ENCODE measurements at places on chromosomes 5 and 9.

DNA sequence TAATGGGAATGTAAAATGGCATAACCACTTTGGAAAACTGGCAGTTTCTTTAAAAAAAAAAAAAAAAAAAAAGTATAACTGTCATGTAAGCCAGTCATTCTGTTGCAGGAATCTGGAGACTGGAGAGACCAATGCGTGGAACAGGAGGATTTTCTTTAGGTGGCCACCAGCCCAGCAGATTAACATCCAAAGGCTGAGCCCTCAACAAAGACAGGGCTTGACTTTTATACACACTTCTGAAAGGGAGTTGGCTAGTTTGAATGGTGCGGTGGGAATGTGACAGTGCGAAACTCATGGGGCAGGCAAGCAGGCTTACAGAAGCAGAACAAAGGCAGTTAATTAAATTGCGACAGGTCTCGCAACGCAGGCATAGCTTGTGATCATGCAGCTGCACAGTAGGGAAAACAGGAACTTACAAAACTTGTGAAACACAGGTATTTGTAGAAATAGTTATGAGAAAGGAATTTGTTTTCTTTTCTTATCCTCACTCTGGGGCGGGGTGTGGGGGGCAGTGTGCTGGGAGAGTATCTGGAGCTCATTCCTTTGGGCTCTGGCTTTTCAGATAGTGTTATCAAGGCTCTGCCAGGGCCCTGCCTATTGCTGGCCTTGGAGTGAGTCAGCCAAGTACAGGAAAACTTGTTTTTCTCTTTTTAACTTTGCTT lies 12.0 kb downstream of the UIMC1 start:
- no peak for DNase-seq

GRCh38 chr5:55308254-55308836 lies 556 bp downstream of the MTREX start:
- peak; percentile 39 for DNase-seq

GRCh38 chr9:83655433-83655832 lies 32.5 kb downstream of the IDNK start:
- no peak for DNase-seq

- DNase-seq, result no peak
Measured at GRCh38 chr9:21933865-21934264, 60.3 kb downstream of the CDKN2A start.

GRCh38 chr5:53170746-53171349 lies 61.3 kb upstream of the MOCS2 start:
- DNase-seq, result peak; percentile 35

DNA sequence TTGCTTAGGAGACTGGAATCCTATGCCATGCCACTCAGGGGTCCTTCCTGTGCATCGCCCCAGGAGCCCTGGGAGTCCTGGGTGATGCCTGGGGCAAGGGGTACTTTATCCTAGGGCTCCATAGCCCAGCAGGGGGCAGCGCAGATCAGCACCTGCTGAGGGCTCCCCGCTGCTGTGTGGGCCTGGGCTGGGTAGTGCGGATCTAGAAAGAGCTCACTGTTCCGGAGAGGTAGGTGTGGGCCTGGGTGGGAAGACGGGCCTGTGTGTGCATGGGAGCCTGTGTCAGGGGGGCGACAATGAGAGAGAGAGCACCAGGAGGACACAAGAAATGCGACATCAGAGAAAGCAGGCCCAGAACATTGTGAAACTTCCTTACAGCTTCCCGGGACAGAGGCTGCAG lies 11.4 kb upstream of the DAB2IP start:
- DNase-seq, result peak; percentile 79

- DNase-seq, result peak; percentile 29
Measured at GRCh38 chr5:122965111-122965510, 71.4 kb downstream of the PPIC start.

- no peak for DNase-seq
Measured at GRCh38 chr5:31378838-31379237, 153.1 kb downstream of the DROSHA start.

- DNase-seq, result no peak
Measured at GRCh38 chr5:144378681-144379080, 208.0 kb downstream of the KCTD16 start.

DNA sequence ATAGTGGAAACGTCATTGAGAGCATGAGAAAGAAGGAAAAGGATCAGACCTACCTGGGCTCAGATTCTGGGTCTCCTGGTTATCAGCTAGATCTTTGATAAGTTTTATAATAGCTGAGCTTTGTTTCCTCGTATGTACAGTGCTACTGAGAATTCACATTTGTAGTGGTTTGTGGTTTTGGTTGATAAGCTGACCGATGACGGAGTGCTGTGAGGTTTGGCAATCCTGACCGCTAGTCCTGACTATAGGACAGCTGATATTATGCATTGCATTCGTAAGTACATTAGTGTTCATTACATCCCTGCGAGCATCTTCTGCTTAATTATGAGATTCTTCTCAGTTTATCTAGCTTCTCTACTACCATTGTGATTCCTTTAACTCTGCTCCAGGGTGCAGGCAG lies 190.7 kb upstream of the SLC27A6 start:
- DNase-seq, result no peak

GRCh38 chr9:110997847-110998246 lies 40.4 kb downstream of the LPAR1 start:
- no peak for DNase-seq

DNA sequence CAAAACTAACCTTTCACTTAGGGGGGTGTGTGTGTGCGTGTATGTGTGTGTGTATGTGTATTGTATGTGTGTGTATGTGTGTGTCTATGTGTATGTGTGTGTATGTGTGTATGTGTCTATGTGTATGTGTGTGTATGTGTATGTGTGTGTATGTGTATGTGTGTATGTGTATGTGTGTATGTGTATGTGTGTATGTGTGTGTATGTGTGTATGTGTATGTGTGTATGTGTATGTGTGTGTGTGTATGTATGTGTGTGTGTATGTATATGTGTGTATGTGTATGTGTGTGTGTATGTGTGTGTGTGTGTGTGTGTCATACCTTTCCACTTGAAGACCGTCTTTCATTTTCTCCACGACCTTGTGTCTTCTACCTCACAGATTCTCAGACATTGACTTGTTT lies 20.8 kb upstream of the FLT4 start:
- no peak for DNase-seq

GRCh38 chr9:133737071-133737773 lies 930 bp downstream of the SARDH start:
- DNase-seq, result no peak

- DNase-seq, result no peak
Measured at GRCh38 chr9:95206143-95206542, 111.4 kb downstream of the FANCC start.

DNA sequence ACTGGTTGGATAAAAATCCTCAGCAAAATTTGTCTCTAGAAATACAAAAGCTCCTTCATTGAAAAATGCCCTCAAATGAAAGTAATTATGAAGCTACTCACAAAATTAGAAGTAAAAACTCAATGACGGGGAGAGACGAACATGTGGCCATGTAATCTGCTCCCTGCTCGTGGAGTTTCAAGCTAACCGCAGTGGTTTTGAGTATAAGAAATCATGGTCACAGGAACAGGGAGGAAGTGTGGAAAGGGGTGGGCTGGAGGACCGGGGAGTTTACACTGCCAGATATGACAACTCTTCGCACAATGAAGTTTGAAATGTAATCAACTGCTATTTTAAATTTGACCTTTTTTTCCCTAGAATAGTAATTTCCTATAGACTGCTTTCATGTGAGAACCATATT lies 765.4 kb upstream of the DMAC1 start:
- DNase-seq, result no peak

GRCh38 chr9:71816916-71817451 lies 48.7 kb upstream of the CEMIP2 start:
- peak; percentile 43 for DNase-seq

DNA sequence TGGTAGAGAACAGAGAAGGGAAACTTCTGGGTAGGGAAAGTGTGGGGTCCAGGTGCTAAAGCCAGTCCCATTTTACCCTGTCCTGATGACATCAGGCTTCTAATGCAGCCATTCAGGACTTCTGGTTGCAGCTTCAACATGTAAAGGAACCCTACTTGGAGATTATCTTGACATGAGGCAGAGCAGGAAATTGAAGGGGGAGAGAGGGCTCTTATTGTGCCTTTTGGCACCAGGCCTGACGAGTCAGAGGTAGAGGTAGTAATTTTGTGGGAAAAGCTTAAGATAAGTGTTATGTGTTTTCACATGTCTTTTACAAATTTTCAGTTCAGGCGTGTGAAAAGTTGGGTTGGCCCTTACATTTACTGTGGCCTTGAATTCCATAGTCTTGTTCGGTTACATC lies 102.4 kb upstream of the APC start:
- DNase-seq, result no peak

- no peak for DNase-seq
Measured at GRCh38 chr5:394671-395155, 48.3 kb upstream of the EXOC3 start.

- DNase-seq, result no peak
Measured at GRCh38 chr9:84846906-84847305, 177.4 kb downstream of the NTRK2 start.

DNA sequence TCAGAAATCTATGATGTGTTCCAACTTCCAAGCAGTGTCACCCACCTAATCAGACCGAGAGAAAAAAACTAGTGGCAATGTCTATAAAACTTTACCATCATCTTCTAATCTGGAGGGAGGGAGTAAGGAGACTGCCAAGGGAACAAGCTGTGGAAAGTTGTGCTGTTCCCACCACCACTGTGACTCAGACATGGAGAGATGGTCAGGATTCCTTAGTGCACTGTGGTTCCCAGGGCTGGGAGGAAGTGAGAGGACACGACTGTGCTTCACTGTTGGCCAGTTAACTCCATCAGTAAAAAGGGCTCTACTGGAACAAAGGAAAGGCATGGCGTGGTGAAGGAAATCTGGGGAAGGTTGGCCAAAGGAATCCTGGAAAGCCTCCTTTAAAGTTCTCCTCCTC lies 18.8 kb downstream of the TICAM2 start:
- DNase-seq, result no peak

DNA sequence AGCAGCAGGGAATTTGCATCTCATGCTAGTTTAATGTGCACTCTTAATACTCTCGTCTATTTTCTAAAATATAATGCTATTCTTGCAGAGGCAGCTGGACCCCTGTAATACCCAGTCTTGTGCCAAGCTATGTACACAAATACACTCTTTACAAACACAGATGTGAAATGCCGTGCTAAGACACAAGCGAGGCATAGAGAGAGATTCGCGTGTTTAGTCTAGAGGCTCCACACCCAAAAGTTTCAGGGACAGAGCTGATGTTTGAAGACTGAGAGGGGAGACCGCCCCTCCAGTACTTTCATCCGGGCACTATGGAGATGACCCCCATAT lies 1.2 kb downstream of the DPYSL3 start:
- DNase-seq, result peak; percentile 10

DNA sequence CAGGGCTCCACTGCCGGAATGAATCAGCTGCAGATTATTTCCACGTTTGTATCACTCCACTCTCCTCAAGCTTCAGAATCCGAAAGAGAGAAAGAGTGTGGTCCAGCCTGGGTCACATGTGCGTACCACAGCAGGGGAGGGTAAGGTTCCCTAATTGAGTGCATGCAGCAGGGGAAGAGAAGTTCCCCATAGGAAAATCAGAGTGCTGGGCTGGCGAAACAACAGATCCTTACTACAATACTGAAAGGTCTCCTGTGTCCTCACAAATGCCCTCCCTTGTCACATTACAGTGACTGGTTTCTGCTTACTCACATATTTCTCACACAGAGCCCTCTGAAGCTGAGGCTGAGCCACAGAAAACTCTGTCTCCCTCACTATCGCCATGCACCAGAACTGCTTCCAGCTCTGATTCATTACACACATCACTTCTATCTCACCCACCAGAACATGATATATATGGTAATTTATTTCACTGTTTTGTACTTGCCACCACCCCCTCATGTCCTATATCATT lies 532.2 kb upstream of the TUSC1 start:
- DNase-seq, result no peak

DNA sequence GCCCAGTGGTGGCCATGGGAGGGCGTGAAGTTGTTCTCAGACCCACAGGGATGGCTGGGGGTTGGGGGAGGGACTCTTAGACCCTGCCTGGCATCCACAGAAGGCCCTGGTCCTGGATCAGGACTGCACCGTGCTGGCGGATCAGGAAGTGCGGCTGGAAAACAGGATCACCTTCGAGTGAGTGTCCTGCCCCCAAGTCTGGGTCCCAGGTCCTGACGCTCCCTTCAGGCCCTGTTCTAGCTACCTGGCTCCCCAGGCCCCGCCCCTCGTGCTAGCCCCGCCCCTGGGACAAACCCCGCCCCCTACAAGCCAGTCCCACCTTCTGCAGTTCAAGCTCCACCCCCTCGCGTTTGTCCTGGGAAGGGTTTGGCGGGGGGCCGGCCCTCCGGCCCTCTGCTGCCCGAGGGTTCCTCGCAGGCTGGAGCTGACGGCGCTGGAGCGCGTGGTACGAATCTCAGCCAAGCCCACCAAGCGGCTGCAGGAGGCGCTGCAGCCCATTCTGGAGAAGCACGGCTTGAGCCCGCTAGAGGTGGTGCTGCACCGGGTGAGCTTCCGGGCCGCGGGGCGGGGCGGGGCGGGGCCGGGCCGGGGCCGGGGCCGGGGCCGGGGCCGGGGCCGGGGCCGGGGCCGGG lies 12.9 kb downstream of the RGS14 start:
- DNase-seq, result peak; percentile 90

DNA sequence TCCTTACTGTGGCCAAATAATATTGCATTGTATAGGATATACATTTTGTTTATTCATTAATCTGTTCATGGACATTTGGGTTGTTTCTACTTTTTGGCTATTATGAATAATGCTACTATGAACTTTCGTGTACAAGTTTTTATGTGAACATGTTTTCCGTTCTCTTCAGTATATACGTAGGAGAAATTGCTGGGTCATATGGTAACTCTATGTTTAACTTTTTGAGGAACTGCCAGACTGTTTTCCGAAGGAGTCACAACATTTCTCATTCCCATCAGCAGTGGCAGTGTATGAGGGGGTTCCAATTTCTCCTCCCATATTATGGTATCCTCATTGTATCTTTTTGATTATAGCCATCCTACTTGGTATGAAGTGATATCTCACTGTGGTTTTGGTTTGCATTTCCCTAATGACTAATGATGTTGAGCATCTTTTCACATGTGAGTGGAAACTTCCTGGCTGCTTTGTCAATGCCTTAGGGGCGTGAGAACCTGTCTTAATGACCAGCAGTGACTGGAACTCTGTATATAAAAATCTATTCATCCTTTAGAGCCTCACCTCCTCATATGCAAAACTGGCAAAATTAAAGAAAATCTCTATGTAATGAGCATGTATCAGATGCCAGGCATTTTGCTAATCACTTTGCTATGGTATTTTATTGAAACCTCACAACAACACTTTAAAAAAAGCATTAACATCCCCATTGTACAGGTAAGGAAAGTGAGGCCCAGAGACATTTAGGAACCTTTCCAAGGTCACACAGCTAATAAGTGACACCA lies 47.8 kb upstream of the TGFBR1 start:
- DNase-seq, result no peak

Data from left lung (tissue), 14 donors.